SK-N-SH (cell line): ENCODE measurements at places on chromosomes 12 and 14. TPM values are rescaled to one million over a fixed set of nuclear protein-coding genes. Genes with fewer than 3 reads are reported as not detected.

CLEC12A gene
- not detected in 2 replicates for polyA plus RNA-seq

- no peak for DNase-seq
These were observed 869.2 kb downstream of the TMEM121 start for GRCh38 chr14:106395456-106396050.

DNA sequence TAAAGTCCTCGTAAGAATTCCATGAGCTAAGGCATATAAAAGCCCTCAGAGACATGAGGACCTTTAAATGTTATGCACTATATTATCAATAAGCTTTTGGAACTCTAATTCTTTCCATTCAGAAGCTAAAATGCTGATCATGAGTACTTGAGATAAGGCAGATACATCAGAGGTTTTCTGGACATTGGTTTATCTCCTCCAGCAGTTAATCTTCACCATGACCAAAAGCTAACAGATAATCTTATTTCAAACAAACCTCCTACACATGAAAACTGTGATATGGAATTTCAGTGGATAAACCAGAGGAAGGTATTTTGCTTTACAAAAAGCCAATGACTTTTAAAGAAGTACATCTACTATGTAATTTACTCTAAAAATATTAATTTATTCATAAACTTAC lies 97.9 kb upstream of the BBS10 start:
- no peak for DNase-seq

FBLN5 gene
- polyA plus RNA-seq: 36.7 and 39.8 TPM in 2 replicates

GRCh38 chr12:97685360-97685759 lies 222.8 kb downstream of the RMST start:
- DNase-seq: no peak

DNA sequence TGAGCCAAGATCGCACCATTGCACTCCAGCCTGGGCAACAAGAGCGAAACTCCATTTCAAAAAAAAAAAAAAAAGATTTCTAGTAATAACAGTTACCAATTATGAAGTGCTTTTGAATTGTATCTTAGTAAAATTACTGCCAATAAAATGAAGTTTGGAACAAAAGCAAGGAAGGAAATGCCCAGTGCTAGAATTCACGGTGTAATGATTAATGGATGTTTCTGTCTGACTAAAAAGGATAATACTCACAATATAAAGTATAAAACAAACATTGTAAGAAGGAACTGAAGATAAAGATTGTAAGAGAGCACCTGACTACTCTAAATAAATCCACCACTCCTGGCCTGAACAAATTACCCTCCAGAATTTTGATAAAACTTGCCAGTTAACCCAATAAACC lies 4.0 kb downstream of the TMEM116 start:
- DNase-seq: no peak
